ENCODE measurements at places on chromosomes 7 and 10.

GRCh38 chr10:132170561-132171361 is 16.0 kb upstream of the DPYSL4 start:
- DNase-seq = no peak

DNA sequence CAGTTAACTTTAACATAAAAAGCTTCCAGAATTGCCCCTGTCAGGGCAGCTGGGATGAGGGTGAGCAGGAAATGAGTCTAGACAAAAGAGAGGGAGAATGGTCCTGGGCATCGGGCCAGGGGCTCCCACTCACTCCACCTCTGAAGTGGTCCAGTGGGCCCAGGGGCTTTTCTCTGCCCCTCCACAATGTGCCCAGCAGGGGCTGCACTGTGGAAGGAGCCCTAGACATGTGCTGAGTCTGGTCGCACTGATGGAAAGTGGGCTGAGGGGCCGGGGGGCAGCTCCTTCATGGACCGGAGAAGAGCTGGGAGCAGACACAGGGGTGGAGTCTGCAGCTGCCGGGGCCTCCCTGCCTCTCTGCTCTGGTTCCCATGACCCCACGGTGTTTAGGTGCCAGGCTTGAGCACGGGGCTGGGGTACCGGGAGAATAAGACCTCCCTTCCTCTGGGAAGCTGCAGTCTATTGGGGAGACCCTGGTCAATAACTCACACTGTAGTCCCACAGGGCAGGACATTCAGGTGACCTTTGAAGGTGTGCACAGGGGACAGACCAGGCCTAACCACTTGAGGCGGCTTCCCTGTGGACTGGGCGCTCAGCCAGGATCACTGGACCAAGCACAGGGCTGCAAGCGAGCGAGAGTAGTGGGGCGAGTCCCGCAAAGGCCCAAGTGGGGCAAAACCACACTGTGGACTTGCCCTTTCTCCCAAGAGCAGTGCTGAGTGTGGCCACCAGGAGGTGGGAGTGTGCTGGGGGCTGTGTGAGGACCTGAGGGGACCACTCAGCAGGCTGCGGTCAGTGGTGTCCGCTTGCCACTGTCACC is 6.1 kb downstream of the ADCY1 start:
- no peak for DNase-seq

DNA sequence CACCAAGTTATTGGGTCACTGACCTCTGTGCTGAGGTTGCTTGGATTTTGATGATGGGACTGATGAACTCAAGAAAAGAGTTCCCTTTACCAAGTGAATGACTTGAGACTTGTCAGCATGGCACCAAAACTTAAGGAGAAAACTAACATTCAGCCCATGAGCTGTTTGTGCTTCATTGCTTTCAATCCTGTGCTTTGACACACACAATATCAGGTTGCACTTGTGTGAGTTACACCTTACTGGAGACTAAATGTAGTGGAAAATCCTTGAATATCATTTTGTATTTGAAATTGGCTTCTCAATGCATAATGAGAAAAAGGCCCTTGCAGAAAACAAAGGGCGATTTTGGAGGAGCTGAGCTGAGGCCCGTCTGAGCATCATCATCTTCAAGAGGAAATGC is 2.7 kb downstream of the BAG3 start:
- DNase-seq = no peak

DNA sequence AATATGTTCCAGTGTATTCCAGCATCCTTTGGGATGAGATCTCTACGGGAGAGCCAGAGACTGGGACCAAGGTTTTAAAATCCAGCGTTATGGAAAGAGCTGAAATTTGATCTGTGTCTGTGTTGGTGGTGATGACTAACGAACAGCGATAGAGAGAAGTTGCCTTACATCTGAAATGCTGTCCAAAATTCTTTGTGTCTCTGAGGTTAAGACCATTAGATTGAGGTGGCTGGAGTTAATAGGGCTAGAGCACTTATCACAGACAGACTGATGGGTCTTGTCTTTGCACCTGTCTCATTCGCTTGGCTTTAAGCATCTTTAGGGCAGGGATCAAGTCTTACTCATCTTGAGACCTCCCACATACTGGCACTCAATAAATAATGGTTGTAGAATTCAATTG is 41.0 kb upstream of the RAPGEF5 start:
- no peak for DNase-seq

DNA sequence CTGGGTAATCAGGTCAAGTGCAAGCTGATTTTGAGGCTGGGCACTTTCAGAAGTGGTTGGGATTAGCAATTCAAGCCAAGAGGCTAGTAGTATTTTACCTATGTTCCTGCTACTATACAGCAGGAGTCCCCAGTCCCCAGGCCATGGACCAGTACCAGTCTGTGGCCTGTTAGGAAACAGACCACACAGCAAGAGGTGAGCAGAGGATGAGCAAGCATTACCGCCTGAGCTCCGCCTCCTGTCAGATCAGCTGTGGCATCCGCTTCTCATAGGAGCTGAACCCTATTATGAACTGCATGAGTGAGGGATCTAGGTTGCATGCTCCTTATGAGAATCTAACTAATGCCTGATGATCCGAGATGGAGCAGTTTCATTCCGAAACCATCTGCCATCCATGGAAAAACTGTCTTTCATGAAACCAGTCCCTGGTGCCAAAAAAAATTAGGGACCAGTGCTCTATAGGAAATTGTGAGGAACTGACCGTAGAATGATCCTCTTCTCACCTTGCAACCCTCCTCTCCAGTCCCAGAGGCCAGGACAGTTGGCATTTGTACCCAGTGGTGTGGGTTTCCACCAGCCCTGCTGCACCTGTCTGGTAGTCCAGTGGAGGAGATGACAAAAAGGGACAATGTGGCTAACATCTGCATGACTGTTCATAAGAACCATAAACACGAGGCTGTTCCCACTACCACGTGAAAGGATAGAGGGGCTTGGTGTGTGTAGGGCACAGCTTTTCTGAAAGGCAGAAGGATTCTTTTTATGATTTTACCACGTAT is 172.5 kb downstream of the KIAA1217 start:
- no peak for DNase-seq

- no peak for DNase-seq
Measured at GRCh38 chr7:113945018-113945938, 26.5 kb upstream of the PPP1R3A start.

GRCh38 chr10:35359056-35359455 is 22.7 kb downstream of the CCNY start:
- DNase-seq = no peak

DNA sequence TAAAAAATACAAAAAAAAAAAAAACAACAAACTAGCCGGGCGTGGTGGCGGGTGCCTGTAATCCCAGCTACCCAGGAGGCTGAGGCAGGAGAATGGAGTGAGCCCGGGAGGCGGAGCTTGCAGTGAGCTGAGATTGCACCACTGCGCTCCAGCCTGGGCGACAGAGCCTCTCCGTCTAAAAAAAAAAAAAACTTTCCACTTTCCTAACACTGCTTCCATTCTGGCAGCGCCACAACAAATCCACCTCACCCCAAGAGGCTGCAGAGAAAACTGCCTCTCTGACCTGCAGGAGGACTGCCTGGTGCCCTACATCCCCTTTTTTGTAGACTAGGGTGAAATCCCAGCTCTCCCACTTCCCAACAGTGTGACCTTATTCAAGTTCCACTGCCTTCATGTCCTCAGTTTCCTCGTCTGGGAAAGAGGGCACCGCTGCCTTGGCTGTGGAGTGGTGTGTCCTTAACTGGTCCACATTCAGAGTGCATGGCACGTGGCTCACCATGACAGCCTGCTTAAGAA is 2.6 kb upstream of the MBL2 start:
- DNase-seq = no peak

DNA sequence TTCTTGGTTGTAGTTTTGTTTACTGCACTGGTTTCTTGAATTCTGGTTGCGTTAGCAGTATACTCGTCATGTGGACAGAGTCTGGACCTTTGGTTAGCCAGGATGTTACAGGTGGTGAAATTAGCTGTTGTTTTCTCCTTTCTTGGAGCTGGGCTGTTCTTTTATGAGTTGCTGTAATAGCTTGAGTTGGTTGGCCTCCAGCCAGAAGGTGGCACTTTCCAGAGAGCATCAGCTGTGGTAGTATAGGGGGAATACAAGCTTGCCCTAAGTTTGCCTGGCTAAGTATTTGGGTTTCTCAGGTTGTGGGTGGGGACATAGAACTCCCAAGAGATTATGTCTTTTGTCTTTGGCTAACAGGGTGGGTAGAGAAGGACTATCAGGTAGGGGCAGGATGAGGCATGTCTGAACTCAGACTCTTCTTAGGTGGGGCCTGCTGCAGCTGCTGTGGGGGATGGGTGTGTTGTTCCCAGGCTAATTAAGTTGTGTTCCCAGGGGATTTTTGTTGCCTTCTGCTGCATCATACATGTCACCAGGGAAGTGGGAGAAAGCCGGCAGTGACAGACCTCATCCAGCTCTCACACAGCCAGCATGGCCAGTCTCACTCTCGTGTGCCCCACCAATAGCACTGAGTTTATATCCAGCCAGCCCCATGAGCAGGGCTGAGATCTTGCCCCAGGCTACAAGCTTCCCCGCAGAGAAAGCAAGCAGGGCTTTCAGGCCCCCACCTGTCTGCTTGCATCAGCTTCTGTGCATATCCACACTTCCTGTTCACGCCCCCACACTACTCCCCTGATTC is 246.7 kb upstream of the TPK1 start:
- DNase-seq = no peak

DNA sequence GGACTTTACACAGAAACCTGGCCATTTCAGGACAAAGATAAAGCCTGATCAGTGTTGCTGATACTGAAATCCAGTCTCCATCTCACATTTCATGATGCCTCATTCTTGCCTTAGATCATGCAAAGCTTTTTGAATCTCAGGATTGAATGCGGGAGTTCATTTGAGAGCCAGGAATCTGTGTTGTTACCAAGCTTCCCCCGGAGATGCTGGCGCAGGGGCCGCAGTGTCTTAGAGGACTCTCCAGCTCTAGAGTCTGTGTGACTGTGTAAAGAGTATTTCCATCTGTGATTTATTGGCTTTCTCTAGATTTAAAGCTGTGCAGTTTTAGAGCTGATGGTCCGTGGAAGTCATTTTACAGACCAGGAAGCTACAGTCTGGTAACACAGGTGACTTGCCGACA is 32.0 kb downstream of the LMTK2 start:
- DNase-seq = no peak

DNA sequence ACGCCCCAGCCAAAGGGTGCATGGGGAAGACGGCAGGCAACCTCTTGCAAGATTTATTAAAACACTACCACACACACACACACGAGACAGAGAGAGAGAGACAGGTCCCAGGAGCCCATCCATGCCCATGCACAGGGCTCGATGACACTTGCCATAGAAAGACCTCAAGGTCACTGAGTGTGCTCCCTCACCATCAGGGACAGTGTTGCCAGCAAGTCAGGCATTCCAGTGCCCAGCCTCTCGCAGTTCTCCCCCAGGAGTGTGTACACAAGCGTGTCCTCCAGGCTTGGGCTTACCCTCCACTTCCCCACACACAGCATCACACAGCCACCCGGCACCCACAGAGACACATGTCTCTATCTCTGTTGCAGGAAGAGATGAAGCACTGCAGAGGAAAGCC is 46.8 kb upstream of the SLF2 start:
- DNase-seq = no peak

GRCh38 chr10:13820119-13820963 is 233.6 kb downstream of the PRPF18 start:
- DNase-seq = peak; percentile 9

DNA sequence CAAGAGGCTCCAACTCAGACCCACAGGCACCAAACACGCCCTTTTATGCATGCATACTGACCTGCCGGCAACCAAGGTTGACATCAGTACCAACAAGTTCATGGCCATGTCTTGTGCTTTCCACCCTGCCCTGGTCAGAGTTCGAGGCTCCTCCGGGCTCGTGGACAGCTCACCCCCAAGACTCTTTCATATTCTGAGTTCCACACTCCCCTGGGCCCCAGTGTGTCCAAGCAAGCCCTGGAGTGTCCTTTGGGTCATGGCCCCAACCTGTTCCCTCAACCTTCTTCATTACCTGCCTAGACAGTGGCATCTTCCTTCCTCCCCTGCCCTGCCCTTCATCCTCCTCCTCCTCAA is 40.5 kb downstream of the HIF1AN start:
- DNase-seq = no peak

DNA sequence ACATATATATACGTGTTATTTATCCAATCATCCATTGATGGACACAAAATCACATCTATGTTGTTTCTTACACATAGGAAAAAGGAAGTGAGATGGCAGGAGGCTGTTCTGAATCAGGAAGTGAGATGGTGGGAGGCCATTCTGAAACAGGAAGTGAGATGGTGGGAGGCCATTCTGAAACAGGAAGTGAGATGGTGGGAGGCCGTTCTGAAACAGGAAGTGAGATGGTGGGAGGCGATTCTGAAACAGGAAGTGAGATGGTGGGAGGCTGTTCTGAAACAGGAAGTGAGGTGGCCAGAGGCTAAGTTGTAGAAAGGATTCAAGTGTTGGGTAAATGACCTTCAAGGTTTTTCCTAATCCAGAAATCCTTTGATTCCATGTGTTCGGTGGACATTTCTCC is 921.5 kb downstream of the TYW1 start:
- no peak for DNase-seq

DNA sequence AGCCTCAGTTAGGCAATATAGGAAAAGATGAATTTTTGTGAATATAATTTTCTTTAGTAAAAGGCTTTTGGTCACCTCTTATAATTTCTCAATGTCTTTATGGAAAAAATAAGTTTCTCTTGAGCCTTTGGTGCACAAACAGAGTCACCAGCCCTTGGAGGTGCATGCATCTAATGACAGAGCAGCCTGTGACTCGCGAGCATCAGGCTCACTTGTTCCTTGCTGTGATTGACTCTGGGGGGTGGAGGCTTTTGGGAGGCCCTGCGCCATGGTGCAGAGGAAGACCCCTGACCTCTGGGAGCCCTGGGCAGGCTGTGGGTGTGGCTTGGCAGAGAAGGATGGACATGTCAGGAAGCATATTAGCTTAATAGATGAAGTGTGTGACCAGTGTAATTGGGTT is 60.2 kb downstream of the FIGNL1 start:
- peak; percentile 55 for DNase-seq

GRCh38 chr7:158448430-158449100 is 139.1 kb downstream of the PTPRN2 start:
- no peak for DNase-seq

DNA sequence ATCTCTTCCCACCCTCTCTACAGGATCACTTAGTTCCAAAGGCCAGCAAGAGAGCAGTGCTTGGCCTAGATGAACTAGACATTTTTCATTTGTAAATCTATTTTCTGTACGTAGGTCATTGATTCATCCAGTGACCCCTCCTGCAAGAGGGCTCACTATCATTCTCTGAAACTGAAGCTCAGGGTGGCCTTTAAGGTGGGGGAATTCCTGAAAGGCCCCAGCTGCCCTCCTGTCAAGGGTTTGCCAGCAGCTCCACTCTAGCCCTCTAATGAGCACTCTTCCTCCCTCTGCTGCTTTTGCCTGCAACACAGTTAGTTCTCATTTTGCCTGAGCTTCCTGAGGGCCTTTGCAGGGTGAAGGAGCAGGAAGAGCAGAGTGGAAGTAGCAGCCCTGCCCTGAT is 41.2 kb downstream of the LRRC18 start:
- DNase-seq = no peak

Data from activated CD4-positive, alpha-beta T cell treated with anti-CD3 and anti-CD28 coated beads for 36 hours (primary cell).